ENCODE measurements at places on chromosomes 16 and 17.

GRCh38 chr16:14175086-14175485 is 104.0 kb downstream of the MRTFB start:
- no peak for DNase-seq

DNA sequence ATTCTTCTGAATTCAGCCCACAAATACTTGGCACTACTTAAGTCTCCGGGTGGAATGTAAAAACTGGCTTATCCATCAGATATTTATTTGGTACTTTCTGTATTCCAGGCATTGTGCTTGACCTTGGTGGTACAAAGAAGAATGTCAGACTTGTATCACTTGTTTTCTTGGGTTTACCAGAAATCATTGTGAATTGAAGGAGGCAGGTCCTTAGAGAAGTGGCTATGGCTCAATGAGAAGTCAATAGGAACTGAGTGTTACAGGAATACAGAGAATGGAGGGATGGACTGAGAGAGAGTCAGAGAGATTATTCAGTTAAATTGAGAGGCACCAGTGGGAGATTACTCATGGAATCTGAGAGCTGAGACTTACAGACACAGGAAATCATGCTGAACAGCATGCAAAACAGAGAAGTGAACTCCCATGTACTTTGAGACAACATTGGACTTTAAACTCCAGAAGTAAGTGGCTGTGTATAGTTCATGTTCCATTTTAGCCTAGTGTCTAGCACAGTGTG is 704.1 kb downstream of the CDH11 start:
- DNase-seq = no peak

GRCh38 chr17:37682007-37682406 is 38.8 kb upstream of the DDX52 start:
- no peak for DNase-seq

- no peak for DNase-seq
Observed at GRCh38 chr16:9152649-9153501, 61.4 kb downstream of the HAPSTR1 start.

DNA sequence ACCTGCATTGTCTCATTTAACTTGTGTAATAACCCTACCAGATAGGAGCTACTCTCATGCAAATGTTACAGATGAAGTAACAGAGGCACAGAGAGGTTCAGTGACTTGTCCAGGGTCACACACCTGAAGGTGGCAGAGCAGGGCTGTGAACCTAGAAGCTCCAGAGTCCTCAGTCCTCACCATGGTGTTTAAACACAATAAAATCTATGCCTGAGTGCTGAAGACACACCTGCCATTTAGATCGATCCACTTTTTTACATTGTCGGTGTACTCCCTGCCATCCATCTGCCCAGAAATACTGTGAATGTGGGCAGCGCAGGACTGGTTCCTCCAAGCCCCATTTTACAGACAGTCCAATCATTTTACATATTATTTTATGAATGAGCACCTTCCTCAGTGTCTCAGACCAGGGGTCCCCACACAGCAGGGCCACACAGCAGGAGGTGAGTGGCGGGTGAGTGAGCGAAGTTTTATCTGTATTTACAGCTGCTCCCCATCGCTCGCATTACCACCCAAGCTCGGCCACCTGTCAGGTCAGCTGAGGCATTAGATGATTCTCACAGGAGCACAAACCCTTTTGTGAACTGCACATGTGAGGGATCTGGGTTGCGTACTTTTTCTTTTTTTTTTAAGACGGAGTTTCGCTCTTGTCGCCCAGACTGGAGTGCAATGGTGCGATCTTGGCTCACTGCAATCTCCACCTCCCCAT is 5.6 kb downstream of the IL4R start:
- DNase-seq = no peak

GRCh38 chr16:75062135-75062975 is 54.2 kb downstream of the LDHD start:
- DNase-seq = no peak

GRCh38 chr16:57616876-57617275 is 11.6 kb upstream of the ADGRG1 start:
- no peak for DNase-seq

DNA sequence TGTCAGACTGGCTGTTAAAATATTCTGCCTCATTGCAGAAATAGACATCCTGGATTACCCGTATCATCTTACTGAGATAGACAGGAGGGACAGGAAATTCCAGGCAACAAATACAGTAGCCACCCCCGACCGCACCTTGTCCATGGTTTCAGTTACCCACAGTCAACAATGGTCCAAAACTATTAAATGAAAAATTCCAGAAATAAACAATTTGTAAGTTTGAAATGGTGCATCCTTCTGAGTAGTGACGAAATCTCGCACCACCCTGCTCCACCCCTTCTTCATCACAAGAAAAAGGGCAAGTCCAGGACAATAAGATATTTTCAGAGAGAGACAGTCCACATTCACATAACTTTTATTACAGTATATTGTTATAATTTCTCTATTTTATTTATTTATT is 23.6 kb upstream of the PRSS54 start:
- DNase-seq = no peak
